ENCODE measurements at places on chromosomes 7 and 10.

DNA sequence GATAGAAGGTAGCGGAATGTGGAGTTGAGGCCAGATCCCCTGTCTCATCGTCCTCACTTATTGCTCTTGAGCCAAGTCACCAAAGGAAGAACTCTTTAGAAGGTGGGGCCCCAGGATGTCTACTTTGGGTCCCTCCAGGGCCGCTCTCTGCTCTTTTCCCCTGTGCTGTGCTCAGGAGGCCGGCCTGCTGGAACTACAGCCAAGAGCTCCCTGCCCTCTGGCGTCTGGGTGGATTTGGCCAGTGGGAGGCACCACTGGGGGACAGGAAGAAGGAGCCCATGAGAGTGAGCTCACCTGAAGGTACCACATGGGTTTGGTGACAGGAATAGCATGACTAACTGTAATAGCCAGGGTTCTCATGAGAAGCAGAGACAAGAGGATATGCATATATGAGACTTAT is 97.7 kb upstream of the FAM180A start:
- H3K4me1 ChIP-seq, result no peaks in the 10 kb centered on the region
- no peak for DNase-seq
- no peaks in the 10 kb centered on the region for H3K36me3 ChIP-seq

DNA sequence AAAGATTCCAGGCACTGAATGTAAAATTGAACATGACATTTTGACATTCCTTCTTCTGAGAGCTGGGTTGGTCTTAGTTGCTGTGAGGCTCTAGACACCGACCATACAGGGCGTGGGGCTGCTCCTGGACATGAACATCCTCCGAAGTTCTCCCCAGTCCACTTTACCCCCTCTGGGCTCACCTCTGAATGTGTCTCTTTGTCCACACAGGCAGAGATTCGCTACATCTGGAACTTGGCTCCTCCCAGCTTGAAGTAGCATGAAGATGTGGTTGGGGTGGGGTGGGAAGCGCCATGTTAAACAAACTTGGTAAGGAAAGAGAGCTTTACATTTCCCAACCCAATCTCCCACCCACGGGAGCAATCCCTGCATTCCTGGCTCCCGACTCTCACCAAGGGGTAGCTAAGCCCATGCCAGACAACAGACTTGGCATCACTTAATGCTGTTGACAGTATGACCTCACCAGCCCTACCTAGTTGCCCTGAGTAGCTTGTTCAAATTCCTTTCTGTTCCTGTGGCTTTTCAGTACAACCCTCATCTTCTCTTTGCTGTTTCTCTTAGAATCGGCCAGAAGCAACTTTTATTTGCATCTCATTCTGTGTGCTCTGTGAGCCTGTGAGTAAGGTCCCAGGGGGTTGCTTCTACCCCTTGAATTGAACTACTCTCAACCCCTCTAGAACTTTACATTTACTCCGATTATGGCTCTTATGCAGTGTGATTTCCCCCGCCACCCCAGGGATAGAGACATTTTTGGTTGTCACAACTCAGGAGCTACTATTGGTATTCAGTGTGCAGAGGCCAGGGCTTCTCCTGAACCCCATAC is 211.4 kb downstream of the SEC23IP start:
- H3K36me3 ChIP-seq, result no peaks in the 10 kb centered on the region
- no peak overlapping the region for H3K27ac ChIP-seq
- no peaks in the 10 kb centered on the region for H3K4me1 ChIP-seq
- DNase-seq, result no peak

DNA sequence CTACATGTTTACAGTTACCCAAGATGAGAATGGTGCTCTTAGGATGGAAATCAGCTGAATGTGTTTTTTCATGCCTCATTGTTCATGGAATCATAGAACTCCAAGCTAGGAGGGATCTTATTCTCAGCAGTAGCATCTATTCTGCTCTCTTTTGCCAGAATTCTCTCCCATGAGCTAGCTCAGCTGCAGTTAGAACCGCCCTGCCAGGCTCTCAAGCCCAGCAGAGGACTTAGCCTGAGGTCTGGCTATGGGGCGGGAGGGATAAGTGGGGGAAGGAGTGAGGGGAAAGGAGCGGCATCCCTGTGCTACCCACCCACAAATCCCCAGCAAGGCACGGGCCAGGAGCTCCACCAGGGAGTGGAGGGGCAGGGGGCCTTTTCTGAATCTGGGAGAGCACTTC is 120.7 kb upstream of the PLXNA4 start:
- H3K4me3 ChIP-seq, result no peak overlapping the region
- no peaks in the 10 kb centered on the region for H3K36me3 ChIP-seq
- H3K27ac ChIP-seq, result no peak overlapping the region
- no peak for DNase-seq
- no peaks in the 10 kb centered on the region for H3K27me3 ChIP-seq

DNA sequence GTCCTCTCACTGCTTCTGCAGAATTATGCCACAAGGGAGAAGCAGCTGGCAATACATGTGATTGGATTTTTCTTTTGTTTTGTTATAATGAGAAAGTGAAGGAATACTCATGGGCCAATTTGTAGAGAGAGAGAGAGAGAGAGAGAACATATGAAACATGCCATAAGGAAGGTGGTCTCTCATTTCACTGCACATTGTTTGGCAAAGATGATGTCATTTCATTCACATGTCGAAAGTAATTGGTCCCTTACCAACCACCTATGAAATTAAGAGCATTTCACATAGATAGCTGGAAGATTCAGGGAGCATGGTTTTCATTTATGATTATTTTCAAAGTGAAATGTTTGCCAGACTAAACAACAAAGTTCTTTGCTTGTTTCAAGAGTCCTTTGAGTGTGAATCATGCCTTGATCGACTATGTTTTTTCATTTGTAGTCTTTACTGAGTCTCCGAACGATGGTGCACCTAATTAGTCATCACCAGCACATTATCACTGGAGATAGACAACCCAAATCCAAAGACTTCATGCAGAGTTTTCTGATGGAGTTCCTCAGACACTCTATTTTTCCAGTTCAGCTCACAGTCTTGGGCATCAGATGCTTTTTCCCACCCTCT is 130.1 kb upstream of the ZEB1 start:
- no peaks in the 10 kb centered on the region for H3K36me3 ChIP-seq
- no peaks in the 10 kb centered on the region for H3K27me3 ChIP-seq
- no peak for DNase-seq
- no peak overlapping the region for H3K4me3 ChIP-seq

DNA sequence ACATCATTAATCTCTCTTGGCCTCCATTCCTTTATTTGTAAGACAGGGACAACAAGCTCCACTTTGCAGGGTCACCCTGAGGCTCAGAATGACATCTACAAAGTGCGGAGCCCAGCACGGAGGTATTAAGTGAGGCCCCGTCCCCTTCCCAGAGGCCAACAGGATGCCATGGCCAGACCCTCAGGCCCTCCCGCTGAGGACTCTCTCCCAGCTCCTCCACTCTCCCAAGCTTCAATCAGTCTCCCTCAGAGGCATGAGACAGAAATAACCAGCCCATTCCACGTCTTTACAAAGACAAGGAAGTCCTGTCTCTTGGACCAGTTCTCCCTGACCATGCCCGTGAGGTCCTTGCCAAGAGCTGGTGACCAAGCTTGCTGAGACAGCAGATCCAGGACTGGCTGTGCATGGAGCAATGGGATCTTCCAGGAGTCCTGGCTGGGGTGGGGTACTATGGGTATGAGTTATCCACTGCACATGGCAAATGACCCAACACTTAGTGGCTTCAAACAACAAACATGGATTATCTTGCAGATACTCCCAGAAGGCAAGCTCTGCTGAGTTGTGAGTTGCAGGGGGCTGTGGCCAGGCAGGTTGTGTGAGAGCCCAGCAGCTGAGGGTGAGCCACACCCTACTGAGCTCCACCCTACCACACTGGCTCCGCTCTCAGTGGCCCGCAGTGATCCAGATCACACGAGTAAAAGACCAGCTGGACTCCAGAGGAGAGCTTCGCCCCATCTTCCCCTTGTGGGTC is 4.3 kb upstream of the PPIF start:
- no peaks in the 10 kb centered on the region for H3K36me3 ChIP-seq
- no peaks in the 10 kb centered on the region for H3K27me3 ChIP-seq
- DNase-seq, result no peak
- H3K4me1 ChIP-seq, result peaks cover 16% of the 10 kb centered on the region
- no peak overlapping the region for H3K4me3 ChIP-seq

GRCh38 chr7:112938863-112939573 is 147.6 kb downstream of the GPR85 start:
- no peaks in the 10 kb centered on the region for H3K36me3 ChIP-seq
- DNase-seq, result peak; percentile 10
- peaks cover 30% of the 10 kb centered on the region for H3K4me1 ChIP-seq
- peak overlapping the region; percentile 80 for H3K4me3 ChIP-seq
- no peaks in the 10 kb centered on the region for H3K27me3 ChIP-seq

DNA sequence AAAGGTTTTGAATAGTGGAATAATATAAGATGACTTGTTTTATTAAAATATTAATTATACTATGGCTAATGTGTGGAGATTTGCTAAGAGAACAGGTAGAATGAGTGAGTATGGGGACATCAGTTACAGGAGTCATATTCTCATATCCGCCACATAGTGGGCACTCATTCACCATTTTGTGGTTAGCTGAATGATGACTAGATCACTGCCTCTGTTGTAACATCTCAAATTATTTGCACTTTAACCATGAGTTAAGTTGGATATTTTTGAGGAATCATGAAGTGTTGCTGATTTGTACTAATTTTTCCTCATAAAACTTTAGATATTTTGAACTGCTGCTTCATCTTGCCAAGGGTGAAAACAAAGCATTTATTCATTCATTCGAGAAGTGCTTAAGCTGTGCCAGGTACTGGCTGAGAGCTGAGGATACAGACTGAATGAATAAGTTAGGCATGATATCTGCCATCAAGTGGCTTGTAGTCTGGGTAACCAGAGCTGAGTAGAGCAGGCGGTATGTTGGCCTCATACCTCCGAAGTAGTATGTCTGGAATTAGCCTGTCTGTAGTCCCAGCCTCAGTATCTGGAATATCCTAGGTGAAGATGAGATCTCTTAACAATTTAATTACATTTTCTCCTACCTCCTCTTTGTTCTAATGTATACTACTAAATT is 100.5 kb downstream of the ZEB1 start:
- no peak overlapping the region for H3K4me3 ChIP-seq
- H3K27me3 ChIP-seq, result no peaks in the 10 kb centered on the region
- no peaks in the 10 kb centered on the region for H3K36me3 ChIP-seq

DNA sequence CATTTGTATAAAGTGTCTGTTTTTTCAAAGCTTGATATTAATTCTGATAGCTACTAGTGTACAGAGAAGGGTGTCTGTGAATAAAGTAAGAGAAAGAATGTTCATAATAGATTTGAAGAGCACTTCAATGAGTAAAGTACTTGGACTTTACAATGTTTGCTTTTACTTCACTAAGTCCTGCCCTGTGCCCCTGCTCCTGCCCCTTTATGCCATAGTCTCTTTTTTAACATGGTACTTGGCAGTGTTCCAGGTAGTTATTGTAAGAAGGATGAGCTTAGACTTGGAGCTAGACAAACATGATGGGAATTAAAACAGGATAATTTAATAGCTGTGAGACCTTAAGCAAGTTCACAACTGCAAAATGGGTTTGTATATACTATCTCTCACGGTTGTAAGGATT is 41.0 kb downstream of the ZEB1 start:
- no peak overlapping the region for H3K4me3 ChIP-seq
- no peaks in the 10 kb centered on the region for H3K27me3 ChIP-seq
- no peak for DNase-seq

DNA sequence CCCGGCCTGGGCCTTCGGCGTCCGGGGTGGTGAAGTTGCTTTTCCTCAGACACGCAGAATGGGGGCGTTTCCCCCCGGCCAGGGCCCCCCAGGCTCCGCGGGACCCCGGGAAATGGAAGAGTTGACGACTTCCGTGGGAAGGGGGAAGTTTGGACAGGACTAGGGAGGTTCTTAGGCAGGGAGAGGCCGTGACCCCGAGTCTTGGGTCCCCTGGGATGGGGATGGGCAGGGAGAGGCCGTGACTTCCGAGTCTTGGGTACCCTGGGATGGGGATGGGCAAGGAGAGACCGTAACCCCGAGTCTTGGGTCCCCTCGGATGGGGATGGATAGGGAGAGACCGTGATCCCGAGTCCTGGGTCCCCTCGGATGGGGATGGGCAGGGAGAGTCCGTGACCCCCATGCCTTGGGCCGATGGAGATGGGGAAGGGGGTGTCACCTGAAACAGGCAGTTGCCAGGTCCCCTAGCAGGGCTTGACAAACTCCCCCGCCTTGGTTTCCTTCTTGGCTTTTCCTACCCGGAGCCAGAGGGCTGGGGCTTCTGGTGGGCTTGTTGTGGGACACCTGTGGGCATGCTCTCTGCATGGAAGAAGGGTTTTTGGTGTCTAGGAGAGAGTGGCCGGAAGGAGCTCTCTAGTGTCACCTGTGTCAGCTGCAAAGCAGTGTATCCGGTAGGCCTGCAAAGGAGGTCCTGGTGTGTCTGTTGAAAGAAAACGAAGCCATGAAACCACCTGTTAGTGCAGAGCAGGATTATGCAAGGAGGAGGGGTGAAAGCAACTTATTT is 1.1 kb downstream of the TRRAP start:
- peak; percentile 79 for DNase-seq
- peaks cover 18% of the 10 kb centered on the region for H3K4me1 ChIP-seq
- H3K4me3 ChIP-seq, result peak overlapping the region; percentile 99
- H3K27ac ChIP-seq, result peak overlapping the region; percentile 90
- H3K36me3 ChIP-seq, result peaks cover 23% of the 10 kb centered on the region

DNA sequence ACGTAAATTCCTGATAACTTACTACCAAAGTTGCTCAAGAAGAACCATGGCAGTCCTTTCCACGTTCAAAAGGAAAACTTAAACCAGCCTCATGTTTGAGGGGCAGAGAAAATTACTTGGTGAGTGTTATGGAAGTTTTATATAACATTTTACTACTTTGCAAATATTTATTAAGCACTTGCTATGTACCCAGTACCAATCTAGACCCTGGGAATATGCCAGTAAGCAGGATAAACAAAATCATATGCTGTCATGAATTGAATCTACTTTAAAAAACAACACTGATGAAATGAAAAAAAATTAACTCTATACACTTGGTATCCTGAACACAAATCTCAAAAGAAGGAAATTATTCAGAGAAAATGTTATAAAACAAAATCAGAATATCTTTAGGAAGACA is 46.1 kb downstream of the NCAPG2 start:
- H3K27ac ChIP-seq, result no peak overlapping the region
- no peaks in the 10 kb centered on the region for H3K36me3 ChIP-seq
- H3K4me3 ChIP-seq, result no peak overlapping the region

DNA sequence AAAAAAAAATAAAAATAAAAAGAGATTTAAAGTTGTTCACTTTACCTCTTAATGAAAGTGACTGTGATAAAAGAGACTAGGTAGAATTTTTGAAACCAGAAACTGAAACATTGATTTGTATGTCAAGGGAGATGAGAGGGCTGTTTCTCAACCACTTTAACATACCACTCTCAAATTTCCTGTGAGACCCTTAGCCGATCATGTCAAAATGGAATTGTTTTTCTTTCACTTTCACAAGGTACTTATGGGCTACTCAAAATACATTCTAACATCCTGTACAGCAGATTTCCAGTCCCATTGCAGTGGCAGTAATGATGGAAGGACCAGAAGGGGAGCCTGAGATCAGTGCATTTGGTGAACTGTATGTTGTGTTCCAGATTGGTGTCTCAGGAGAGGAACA is 261.2 kb downstream of the PPP1R3A start:
- H3K4me1 ChIP-seq, result no peaks in the 10 kb centered on the region
- H3K27ac ChIP-seq, result no peak overlapping the region
- DNase-seq, result no peak

- no peaks in the 10 kb centered on the region for H3K4me1 ChIP-seq
- H3K4me3 ChIP-seq, result no peak overlapping the region
- no peaks in the 10 kb centered on the region for H3K36me3 ChIP-seq
- DNase-seq, result no peak
These were observed 61.1 kb downstream of the NPTX2 start for GRCh38 chr7:98678215-98678614.

All from CD8-positive, alpha-beta memory T cell (primary cell).